ENCODE measurements at places on chromosomes 1 and 21.

DNA sequence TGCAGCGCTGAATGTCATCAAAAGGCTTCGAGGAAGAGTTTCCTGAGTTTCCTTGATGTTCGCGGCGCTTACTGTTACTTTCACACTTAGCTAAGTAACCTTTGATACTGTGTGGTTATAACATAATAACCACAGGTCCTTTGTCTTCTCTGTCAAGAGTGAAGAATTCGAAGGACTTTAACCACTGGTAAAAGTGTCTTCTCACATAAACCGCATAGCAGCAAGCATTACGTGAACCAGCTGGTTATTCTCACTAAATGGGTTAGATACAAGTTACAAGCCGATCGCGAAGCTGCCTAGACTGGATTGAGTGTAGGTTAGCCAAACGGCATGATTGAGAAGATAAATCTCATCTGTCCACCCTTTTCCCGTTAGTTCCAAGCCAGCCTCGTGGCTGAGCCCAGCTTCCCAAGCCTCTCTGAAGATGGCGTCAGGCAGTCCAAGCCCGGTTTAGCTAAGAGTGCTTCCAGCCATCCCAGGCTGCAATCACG is 18.3 kb upstream of the IFNGR2 start:
- DNase-seq: peak; percentile 79

GRCh38 chr1:248838357-248839167 is 538 bp downstream of the ZNF672 start:
- DNase-seq: peak; percentile 90

GRCh38 chr1:33306653-33307493 is 14.0 kb downstream of the A3GALT2 start:
- no peak for DNase-seq

DNA sequence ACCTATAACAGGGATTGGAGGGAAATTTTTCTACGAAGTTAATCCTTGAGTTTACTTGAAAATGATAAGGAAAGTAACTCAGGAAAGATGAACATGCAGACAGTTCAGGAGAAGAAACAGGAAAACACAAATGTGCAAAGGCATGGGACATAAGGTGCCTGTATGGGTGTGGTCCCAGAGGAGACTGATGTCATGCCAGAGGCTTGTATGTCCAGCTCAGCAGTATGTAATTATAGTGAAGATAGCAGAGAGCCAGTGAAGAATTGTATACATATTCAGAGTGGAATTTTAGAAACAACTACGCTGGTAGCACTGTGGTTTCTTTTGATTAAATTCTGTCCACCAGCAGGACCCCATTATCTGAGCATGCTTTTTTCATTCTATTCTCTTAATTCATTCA is 179.5 kb downstream of the LRRC7 start:
- DNase-seq: no peak

DNA sequence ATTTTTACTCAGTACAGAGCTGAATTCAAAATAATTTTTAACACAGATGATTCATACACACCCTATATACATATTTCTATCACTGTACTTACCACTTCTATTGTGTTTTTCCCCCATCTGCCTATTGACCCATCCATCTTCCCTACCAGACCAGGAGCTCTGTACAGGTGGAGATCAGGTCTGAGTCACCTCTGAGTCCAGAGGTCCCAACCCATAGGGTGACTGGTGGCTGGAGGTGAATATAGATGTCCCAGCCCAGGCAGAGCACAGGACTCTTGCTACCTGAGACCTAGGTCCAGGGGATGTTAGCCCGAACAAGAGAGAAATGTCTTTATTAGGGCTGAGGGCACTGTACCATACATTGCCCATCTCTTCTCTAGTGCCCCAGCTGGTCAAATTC is 54.8 kb downstream of the DMAP1 start:
- DNase-seq: no peak

GRCh38 chr1:164265232-164265631 is 293.8 kb upstream of the PBX1 start:
- no peak for DNase-seq

DNA sequence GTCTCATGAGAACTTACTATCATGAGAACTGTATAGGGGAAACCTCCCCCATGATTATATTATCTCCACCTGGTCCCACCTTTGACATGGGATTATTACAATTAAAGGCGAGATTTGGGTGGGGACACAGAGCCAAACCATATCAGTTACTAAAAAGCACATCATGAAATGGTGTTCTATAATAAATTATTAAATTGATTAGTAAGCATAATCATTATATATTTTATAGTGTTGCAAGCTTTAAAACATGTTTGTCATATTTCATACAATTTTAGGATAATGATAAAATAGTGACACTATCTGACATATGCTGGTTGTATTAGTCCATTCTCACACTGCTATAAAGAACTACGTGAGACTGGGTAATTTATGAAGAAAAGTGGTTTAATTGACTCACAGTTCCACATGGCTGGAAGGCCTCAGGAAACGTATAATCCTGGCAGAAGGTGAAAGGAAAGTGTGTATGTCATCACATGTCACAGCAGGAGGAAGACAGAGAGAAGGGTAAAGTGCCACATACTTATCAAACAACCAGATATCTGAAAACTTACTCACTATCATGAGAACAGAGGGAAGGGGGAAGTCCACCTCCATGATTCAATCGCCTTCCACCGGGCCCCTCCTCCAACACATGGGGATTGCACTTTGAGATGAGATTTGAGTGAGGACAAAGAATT is 539.2 kb upstream of the OLFM3 start:
- DNase-seq: no peak

DNA sequence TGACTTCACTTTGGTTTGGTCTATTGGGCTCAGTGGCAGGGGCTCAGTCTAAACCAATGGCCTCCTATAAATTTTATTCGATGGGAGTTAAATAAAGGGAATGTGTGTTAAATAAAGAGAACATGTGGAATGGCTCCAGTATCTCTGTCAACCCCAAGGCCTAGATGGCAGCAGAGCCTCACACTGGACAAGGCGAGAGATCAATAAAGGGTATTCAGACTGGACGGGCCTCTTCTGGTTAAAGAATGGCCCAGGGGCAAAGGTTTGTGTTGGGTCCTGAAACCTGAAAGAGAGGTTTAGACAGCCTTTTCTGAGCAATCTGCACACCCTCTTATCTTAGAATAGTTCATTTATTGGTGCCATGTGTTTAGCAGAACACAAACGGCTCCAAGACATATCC is 34.7 kb downstream of the SH3BP5L start:
- DNase-seq: no peak

DNA sequence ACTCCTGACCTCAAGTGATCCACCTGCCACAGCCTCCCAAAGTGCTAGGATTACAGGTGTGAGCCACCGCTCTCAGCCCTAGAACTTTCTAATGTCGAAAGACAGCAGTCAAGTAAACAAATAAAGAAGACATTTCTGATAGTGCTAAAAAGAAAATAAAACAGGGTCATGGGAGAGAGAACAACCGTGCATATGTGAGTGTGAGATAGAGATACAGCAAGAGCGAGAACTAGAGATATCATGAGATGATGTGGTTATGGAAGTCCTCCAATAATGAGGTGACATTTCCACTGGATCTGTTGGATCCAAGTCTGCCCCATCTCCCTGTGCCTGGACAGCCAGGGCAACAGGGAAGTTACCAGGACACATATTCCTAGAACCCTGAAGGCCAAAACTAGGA is 4.6 kb upstream of the TENT5B start:
- no peak for DNase-seq

DNA sequence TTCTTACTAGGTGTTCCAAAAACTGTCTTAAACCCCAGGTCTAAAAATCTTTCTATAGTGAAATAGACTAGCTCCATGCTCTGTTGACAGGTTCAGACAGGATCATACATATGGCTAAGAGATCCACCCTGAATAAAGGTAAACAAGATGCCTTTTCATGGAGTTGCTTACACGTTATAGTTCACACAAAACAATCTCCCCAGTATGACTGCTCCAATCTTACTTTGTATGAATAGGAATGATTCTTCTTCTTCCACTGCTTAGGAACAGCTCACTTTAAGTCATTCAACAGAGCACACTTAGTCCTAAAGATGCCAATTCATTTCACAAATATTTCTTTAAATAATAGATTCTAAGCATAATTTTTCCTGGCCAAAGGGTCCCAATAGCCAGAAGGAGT is 16.0 kb downstream of the ELK4 start:
- no peak for DNase-seq

- DNase-seq: peak; percentile 66
Observed at GRCh38 chr1:156797212-156797871, 19.3 kb downstream of the SH2D2A start.

- DNase-seq: no peak
Observed at GRCh38 chr1:169623132-169623926, 6.6 kb downstream of the SELP start.

DNA sequence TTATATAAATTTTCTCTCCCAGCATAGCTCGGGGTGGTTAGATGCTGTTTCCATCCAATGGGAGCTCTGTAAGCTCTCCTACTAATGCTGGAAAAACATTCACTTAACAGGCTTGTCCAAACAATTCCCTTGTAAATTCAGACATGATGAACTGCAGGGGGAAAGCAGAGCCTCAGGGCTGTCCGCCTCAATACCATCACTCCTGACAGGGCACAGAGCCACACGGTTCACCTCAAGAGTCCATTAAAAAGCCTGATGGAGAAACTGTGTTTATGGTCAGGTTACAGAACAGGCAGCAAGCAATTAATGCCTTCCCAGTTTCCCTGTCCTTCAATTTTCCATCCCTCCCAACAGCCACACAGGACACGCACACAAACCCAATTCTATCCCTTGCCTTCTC is 171.0 kb downstream of the BRINP2 start:
- no peak for DNase-seq

- no peak for DNase-seq
Observed at GRCh38 chr1:2347409-2347785, 44.0 kb downstream of the MORN1 start.

DNA sequence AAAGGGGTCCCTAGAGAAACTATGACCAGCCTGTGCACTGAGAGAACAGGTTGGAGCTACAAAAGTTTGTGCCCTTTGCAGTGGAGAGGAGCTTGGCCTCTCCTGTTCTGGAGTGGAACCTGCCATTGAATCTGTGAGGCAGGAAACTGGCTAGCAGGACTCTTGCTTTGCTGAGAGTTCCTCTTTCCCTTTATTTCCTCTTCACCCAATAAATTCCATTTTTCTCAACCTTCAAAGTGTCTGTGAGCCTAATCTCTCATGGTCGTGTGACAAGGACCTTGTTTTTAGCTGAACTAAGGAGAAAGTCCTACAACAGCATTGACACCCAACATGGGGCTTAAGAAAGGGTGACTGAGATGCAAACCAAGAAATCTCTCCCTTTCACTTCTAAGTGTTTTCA is 42.7 kb upstream of the FASLG start:
- DNase-seq: no peak

DNA sequence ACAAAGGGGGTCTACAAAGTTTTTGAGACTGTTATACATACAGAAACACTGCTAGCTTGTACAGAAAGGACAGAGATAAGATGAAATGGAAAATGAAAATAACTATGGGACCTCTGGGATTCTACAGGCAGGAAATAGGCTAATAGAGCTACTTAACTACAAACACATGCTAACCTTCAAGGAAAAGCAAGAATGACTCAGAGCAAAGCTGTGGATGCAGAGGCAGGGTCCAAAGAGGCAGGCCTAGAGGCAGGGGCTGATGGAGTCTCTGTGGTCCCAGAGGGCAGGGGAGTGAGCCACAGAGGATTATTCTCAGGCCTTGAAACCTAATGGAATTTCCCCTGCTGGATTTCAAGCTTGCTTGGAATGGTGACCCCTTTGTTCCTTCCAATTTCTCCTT is 18.7 kb upstream of the GOLT1A start:
- no peak for DNase-seq

DNA sequence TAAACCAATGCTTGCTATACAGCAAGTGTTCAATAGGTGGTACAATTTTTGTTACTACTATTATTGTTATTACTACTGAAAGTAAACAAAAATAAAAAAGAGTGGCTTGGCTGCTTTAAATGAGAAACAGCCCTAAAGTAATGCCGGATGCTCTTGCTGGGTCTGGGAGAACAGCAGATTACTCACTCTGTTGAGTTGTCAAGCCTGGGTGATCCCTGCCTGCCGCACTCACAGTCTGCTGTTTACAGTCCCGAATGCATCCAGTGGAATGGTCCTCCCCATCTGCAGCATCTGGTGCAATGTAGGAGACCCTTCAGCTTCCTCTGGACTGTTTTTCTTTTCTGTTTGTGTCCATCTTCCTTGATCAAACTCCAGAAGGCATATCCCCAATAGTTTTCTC is 102.7 kb upstream of the IVNS1ABP start:
- DNase-seq: no peak

DNA sequence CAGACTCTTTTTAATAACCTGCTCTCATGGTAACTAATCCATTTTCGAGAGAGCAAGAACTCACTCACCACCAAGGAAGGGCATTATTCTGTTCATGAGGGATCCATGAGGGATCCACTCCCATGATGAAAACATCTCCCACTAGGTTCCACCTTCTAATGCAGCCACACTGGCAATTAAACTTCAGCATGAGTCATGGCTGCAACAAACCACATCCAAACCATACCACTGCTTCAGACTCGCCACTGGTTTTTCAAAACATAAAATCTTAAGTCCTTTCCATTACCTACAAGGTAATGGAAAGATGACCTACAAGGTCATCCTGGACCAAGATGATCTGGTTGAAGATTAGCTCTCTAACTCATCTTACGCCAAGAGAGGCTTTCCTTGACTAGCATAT is 405.1 kb downstream of the VAV3 start:
- no peak for DNase-seq

DNA sequence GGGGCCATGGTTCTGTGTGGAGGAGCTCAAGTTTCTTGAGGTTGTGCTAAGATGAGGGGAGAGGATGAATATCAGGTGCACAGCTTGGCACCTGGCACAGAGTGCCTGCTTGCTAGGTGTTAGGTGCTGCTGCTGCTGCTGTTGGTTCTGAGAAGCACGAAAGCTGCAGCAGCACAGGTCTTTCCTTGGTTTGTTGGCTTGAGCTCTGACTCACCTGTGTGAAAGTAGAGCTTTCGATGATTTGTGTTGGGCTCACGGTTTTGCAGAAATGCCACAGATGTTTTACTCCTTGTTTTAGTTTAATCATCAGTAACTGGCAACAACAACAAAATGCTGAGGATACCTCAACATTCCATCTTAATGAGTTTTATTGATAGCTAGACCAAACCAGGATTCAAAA is 221.6 kb downstream of the BRINP2 start:
- no peak for DNase-seq

DNA sequence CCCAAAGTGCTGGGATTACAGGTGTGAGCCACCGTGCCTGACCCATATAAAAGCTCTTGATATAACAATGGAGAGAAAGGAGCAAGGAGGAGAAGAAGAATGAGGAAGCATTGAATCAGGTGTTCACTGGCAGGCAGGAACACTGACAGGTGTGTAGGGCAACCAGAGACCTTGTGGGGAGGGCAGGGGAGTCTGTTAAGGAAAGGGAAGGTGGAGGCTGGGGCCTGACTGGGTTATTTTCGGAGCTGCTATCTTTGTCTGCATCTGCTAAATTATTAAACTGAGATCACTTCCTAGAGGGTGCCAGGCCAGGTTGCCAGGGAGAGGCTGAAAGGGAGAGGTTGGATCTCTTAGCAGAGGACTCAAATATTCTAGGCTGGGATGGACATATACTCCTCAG is 6.8 kb upstream of the TRNP1 start:
- no peak for DNase-seq

All from activated CD4-positive, alpha-beta T cell treated with anti-CD3 and anti-CD28 coated beads, Interleukin-10, Interleukin-2, amounts not matched to agents 100 ng/mL and 50 ng/mL, durations not matched to agents 16 hours and 8 hours (primary cell).